Large intestine (tissue), 12 donors: ENCODE measurements at places on chromosomes 1 and 21. TPM values are rescaled to one million over a fixed set of nuclear protein-coding genes. Genes with fewer than 3 reads are reported as not detected.
A peak's percentile ranks its signal among the peaks of the same experiment; 100 is the strongest.

LRRC53 gene
- 0.25 TPM for polyA plus RNA-seq

DNA sequence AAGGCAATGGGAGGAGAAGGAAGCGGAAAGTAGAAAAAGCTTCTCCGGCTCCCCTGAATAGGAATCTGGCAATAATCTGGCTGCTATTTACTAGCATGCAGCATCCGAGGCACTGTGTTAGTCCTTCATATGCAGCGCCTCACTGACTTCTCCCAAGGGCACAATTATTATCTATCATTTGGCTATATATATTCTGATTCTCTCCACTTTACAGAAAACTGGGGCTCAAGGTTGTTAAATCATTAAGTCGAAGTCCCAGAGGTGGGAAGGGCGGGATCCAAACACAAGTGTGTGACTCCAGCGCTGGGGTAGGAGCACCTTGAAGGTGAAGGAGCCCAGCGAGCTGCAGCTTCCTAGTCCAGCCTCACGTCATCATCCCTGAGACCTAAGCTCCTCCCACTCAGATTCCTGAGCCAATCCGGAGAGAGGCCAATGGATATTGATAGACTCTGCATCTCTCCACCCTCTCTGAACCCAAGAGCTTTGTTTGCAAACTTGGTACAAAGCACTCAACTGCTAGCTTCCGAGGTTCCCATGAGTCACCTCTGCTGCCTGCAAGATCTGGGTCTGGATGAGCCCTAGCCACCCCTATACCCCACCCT is 16.6 kb upstream of the EYA3 start:
- H3K4me3 ChIP-seq = peak overlapping the region; percentile 8
- DNase-seq = peak; percentile 51
- no peaks in the 10 kb centered on the region for H3K36me3 ChIP-seq
- H3K27me3 ChIP-seq = no peaks in the 10 kb centered on the region
- peaks cover 7% of the 10 kb centered on the region for H3K4me1 ChIP-seq
- H3K27ac ChIP-seq = peak overlapping the region; percentile 11

MFAP2 gene
- 121 TPM for polyA plus RNA-seq

- no peaks in the 10 kb centered on the region for H3K27me3 ChIP-seq
- no peak overlapping the region for H3K4me3 ChIP-seq
- no peaks in the 10 kb centered on the region for H3K36me3 ChIP-seq
Observed at GRCh38 chr1:21956720-21957552, 19.8 kb upstream of the HSPG2 start.

GRCh38 chr1:27912429-27912828 is 22.4 kb upstream of the SMPDL3B start:
- no peak overlapping the region for H3K4me3 ChIP-seq
- peaks cover 8% of the 10 kb centered on the region for H3K4me1 ChIP-seq
- peaks cover 5% of the 10 kb centered on the region for H3K27me3 ChIP-seq
- no peak for DNase-seq
- peaks cover 17% of the 10 kb centered on the region for H3K36me3 ChIP-seq

- DNase-seq = peak; percentile 37
- H3K27me3 ChIP-seq = no peaks in the 10 kb centered on the region
- peaks cover 10% of the 10 kb centered on the region for H3K4me1 ChIP-seq
Observed at GRCh38 chr1:11731691-11732283, 4.1 kb upstream of the AGTRAP start.

GRCh38 chr1:102550729-102551384 is 554.1 kb upstream of the OLFM3 start:
- no peak overlapping the region for H3K27ac ChIP-seq
- no peaks in the 10 kb centered on the region for H3K27me3 ChIP-seq
- DNase-seq = no peak
- H3K4me3 ChIP-seq = no peak overlapping the region
- no peaks in the 10 kb centered on the region for H3K36me3 ChIP-seq
- no peaks in the 10 kb centered on the region for H3K4me1 ChIP-seq
